Activated T-cell treated with anti-CD3 and anti-CD28 coated beads, Interleukin-2, amount 50 U/mL, for 1 hour (primary cell): ENCODE measurements at places on chromosomes 16 and 17.

DNA sequence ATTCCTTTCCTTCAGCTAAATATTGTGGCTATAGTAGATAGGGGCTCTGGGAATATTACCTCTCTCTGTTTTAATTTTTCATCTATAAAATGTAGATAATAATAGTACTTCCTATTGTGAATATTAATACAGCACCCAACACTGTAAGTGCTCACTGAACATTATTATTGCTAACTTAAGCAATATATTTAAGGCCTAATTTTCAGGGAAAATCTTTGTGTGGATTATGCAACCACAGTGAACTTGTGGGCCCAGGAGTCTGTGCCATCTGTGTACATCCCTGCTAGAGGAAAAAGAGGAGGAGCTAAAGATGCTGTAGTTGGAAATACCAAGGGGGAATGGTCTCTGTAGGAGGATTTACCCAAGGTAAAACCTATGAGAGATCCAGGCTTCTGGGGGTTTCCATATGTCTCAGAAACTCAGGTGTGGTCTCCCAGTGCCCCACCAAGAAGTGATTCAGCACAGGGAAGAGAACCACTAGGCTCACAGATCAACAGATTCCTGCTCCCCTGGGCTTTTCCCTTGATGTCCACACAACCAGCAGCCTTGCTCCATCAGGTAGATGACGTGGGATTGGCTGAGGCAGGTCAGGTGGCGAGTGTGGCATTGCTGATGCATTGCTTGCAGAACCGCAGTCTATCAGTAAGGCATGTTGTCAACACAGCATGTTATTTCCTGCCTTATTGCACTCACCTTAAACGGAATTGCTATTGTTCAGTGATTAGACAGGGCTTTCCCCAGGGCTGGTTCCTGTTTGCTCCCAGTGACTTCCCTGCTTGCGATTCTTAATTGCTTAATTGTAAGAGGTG, 1.6 kb upstream of the N4BP1 start:
- peak; percentile 76 for DNase-seq

DNA sequence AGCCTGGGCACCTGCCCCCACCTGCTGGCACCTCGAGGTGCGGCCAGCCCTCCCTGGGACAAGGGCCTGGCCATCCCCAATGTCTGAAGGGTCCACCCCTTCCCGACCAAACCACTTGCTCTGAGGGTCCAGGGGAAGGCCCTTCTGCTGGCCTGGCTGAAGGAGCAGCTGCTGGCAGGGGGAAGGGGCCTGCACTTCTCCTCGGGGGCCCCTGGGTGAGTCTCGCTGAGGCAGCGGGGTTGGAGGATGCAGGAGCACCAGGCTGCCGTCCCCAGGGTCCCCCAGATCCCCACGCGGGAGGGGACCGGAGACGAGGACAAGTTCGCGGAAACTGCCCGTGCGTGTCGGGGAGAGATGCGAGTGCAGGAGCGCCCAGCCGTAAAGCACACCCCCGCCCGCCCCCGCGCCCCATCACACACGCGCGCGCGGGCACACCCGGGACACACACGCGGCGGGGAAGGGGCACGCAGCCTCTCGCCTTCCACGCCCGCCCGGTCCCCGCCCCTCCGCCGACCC, 725 bp upstream of the CACNA1H start:
- peak; percentile 70 for DNase-seq

GRCh38 chr17:81579821-81580321, 27.7 kb upstream of the FAAP100 start:
- no peak for DNase-seq

GRCh38 chr17:76924345-76925342, 56.4 kb downstream of the MGAT5B start:
- DNase-seq = no peak

- DNase-seq = no peak
Observed at GRCh38 chr16:66609139-66609510, 4.6 kb downstream of the CMTM3 start.

GRCh38 chr17:44920565-44920940, 5.3 kb upstream of the GFAP start:
- peak; percentile 15 for DNase-seq

GRCh38 chr16:86761111-86762031, 183.0 kb downstream of the FOXL1 start:
- peak; percentile 41 for DNase-seq

DNA sequence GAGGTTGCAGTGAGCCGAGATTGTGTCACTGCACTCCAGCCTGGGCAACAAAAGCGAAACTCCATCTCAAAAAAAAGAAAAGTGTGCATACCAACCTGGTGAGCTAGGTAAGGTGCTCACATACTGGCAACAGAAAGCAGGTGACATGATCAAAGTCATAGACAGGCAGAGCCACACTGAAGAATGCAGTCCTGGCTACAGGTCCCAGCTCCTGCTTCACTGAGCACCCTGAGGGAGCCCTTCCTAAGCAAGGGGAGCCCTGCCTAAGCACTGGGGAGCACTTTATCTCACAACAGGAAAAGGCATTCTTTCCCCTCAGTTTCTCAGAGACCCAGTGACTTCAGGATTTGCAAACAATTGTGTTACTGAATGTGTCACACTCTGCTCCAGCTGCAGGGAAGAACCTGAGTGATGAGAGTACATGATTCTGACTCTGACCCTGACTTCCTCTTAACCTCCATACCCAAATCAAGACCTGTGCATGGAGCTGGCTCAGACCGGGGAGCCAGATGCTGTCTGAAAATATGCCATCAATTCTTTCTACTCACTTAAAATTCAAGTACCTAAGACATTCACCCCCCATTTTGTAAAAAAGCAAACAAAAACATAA, 40.5 kb downstream of the ANKRD11 start:
- no peak for DNase-seq

- no peak for DNase-seq
Observed at GRCh38 chr16:10616756-10617640, 36.6 kb upstream of the EMP2 start.

DNA sequence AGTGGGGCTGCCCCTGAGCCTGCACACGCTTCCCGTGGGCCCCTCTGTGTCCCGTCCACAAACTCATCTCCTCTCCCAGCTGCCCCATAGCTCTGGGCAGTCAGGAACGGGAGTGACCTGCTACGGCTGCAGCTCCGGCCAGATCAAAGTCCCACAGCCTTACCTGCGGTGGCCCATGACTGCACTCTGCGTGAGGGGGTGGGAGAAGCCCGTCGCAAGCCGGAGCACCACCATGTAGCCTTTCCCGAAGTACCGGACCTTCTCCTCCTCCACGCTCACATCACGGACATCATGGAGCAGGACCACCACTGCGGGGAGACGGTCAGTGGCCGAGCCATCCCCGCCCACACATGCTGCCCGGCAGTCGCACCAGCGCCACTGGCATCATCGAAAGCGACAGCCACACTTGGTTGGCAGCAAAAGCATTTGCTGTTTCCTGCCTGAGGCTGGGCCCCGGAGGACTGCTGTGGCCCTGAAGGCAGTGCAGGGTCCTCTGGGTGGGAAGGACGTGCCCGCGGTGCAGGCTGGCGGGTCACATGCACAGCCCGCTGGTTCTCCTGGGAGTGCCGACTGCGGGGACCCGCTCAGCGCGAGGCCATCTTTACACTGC, 6.2 kb downstream of the CYBC1 start:
- DNase-seq = no peak
